Stimulated activated CD4-positive, alpha-beta T cell treated with anti-CD3 and anti-CD28 coated beads, Interleukin-1b, Interleukin-23, amount 100 ng/mL, for 4 hours (primary cell): ENCODE measurements at places on chromosomes 1 and 21.

- DNase-seq = no peak
These were observed 52.1 kb upstream of the LAPTM5 start for GRCh38 chr1:30809514-30810263.

- no peak for DNase-seq
These were observed 169.9 kb downstream of the HS2ST1 start for GRCh38 chr1:87084244-87084836.

GRCh38 chr1:119081700-119082099, 58.8 kb downstream of the WARS2 start:
- no peak for DNase-seq

GRCh38 chr21:34669149-34669879, 520 bp downstream of the CLIC6 start:
- peak; percentile 6 for DNase-seq
